ENCODE measurements at places on chromosomes 1 and 21.

- DNase-seq = no peak
Observed at GRCh38 chr1:33965086-33965485, 101.2 kb downstream of the HMGB4 start.

DNA sequence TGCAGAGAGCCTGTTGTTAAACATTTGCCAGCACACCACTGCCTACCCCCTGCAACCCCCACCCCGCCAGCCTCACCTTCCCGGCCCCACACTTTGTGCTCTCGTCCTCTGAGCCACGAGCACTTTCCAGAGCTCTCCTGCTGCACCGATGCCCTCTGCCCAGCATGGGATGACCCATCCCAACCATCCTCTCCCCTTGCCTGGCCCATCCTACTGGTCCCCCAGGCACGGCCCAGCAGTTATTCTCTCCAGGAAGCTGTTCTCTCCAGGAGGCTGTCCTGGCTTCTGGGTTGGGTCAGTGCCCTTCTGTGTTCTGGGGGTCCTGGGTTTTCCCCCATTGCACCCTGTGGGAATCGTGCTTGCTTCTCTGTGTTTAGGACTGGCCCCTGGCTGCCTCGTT, 60.1 kb upstream of the ABCG1 start:
- no peak for DNase-seq

DNA sequence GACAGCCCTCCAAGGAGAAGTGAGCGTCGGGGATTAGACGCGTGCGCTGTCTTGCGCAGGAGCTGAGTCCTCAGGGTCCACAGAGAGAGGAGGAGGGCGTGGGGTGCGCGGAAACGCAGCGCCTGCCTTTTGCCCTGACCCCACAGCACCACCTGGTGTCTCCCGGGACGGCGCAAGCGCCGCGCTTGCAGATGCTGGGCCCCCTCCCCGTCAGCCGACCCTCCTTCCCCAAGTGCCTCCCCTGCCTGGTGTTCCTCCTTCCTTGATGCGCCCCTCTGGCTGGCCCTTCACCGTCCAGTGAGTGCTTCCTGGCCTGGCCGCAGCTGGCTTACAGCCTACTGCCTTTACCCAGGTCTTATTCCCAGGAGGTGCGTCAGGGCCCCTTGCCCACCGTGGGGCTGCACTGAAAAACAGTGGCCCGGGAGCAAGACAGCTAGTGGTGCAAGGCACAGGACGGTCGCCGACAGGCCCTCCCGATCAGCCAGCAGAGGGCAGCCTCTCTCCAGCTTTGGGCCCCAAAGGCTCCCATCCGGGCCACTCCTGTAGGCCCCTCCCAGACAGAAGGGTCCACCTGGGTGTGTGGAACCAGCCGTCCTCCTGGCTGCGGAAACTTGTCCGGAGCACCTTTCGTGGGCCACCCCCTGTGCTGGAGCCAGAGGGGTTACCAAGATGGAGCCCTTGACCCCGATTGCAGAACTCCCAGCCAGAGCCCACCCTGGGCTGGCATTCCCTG, 12.9 kb upstream of the PHLDA3 start:
- peak; percentile 76 for DNase-seq

DNA sequence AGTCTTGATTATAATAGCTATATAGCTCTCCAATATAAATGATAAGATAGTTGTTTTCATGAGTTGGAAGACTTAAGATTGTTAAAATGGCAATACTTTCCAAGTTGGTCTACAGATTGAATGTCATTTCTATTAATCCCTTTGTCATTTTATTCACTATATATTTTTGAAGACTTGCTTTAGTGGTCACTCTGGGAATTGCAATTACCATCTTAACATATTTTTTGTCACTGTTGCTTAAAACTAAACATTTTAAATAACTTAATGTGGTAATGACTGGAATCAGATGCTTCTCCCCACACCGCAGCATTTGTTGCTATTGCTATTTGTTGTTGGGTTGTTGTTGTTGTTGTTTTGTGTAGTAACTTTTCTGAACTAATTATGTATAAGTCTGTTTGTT, 1592.9 kb downstream of the MRPL39 start:
- no peak for DNase-seq

Data from PC-3 (cell line).